BJ (cell line): ENCODE measurements at places on chromosomes 7 and 10.

GRCh38 chr7:128170461-128170860 is 70.6 kb upstream of the LEP start:
- no peak for DNase-seq

GRCh38 chr7:155745737-155746136 is 66.5 kb downstream of the SHH start:
- no peak for DNase-seq

DNA sequence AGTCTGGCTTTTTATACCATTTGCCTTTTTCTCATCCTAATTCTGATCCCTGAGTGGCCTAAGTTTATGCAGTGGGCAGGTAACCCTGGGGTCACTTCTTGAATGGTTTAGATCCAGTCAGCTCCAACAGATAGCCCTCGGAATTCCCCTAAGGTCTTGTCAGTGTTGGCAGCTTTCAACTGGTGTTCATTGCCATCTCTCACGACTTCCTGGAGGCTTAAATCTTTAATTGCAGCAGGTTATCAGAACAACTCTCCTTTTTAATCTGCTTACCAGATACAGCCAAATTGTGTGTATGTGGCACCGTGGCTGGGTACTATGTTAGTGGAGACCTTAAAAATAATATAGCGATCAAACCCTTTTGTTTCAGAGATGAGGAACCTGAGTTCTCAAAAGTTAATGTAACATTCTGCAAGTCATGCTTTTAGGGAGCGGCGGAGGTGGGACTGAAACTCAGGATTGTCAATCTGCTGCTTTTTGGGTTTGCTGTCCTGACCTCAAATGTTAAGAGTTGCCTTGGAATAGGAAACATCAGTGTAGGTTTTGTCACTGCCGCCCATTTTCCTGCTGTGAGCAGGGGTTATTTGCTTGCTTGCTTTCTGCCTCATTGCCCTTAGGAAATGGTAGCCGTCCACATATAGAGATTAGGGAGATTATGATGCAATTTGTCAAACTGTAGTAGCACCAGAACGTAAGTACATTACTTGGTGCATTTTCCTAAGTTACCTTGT is 818 bp downstream of the DLD start:
- DNase-seq, result no peak

GRCh38 chr10:13296476-13296875 is 3.4 kb downstream of the PHYH start:
- no peak for DNase-seq

- peak; percentile 86 for DNase-seq
Measured at GRCh38 chr7:94374721-94375566, 19.8 kb upstream of the COL1A2 start.

- DNase-seq, result no peak
Measured at GRCh38 chr7:115094163-115094562, 172.3 kb downstream of the MDFIC start.

DNA sequence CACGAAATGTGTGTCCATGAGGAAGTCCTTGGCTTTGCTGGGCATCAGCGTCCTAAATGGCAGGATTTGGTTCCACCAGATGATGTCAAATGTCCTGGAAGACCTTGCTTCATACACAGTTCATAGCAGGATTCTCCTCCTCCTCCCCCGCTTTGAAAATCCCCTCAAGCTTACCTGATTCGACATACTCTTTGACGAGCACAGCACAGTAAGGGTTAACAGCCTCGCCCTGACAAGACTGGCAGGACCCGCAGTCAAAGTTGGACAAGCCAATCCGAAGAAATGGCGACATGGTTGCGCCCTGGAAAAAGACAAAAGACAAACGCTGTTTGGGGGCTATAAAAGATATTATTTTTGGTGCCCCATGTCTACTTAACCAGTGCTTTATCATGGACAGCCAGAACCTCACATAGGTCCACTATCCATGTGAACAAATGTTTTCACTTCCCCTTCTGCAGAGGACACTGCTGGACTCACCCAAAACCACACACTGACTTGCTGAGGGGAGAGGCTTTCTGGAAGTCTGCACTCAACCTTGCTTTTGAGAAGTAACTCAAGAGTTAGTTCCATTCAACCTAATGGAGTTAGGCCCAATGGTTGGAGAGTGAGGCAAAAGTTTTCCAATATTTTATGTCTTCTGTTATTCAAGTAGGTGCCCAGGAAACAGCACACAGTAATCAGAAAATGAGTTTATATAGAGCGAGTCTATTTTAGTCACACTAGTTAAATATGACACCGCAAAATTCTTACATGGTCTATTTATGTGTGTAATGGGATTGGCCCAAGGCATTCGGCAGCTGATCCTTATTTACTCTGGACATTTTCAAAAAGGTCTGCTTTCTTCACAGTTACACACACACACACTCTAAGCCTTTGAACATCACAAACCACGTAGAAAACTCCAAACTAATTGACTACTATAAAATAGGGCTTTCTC is 65.0 kb downstream of the PRKCQ start:
- DNase-seq, result no peak

DNA sequence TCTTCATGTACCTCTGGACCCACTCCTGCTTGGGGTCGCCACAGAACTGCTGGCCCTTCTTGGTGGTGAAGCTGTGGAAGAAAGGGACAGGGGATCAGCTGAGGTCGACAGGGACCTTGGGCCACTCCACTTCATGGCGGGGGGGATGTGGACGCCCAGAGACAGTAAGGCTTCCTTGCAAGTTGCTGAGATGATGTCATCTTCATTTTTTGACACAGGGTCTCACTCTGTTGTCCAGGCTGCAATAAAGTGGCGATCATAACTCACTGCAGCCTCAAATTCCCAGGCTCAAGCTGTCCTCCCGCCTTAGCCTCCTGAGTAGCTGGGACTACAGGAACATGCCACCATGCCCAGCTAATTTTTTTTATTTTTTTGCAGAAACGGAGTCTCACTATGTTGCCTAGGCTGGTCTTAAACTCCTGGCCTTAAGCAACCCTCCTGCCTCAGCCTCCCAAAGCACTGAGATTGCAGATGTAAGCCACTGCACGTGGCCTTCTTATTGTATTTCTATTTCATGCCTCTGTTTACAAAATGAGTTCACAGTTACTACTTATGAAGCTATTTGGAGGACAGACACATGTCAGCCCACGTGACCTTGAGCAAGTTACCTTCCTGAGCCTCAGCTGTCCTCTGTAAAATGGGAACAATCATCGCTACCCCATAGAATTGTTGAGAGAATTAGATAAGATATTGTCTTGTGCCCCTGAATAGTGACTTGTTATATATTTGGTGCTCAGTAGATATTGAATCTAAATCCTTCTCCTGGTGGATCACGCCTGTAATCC is 1.5 kb downstream of the CCL24 start:
- no peak for DNase-seq

- DNase-seq, result no peak
Measured at GRCh38 chr10:12797471-12798262, 203.8 kb downstream of the CCDC3 start.

DNA sequence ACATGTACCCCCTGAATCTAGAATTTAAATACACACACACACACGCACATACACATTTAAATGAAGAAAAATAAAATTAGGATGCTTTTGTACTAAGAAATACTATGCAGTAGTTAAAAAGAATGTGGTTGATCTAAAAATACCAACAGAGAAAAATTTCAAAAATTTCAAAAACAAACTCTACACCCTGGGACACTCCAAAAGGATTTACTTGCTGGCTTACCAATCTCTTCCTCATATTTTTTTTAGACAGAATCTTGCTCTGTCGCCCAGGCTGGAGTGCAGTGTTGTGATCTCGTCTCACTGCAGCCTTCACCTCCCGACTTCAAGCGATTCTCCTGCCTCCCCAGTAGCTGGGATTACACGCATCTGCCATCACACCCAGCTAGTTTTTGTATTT is 80.9 kb downstream of the HIP1 start:
- no peak for DNase-seq

- no peak for DNase-seq
Measured at GRCh38 chr7:116100626-116101025, 70.1 kb upstream of the TFEC start.

DNA sequence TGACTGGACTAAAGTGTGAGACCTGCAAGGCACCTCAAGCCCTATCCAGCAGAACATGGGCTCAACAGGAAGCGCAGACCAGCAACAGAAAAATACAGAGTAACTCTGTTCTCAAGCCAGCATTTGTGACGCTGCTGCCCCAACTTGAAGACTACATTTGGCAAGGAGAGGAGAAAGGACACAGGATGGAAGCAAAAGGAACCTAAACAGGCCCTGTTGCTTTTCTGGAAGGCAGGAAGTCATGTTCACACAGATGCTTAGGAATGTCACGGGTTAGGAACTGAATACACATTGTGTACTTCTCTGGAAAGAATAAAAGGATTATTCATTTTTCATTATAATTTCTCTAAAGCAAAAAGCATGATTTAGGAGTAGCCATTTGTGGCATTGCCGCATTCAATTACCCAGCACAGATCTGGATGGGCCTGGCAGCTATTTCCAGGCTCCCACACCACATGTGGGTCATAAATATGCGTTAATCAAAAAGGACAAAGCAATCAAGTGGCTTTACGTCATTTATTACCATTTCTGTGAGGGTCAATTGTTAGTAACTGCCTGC is 19.8 kb upstream of the TOMM7 start:
- DNase-seq, result no peak

DNA sequence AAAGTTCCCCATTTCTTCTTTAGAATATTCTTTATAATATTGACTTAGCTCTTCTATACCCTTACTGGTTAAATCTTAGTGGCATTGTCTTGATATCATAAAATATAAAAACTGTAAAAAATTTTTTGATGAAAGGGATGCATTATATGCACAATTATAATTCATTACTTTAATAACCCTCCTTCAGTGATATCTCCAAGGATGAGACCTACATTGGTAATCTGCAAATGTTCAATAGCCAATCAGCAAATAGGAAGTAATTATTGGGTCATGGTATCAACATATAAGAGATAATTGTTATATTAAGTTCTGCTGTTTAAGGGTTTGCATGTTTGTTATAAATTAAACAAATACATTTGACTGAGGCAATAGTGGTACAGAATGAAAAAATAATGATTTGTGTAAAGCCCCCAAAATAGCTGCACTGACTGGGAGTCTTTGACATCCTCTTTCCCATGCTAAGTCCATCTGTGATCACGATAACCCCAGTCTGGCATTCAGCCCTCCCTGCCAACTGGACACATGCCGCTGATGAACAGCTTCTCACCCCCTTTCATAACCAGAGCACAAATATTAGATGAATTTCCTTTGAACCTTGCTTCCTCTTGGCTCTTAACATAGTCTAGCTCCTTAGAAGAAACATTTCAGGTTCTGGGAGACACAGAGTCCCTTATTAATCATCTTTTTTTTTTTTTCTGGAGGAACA is 169.5 kb downstream of the CPED1 start:
- DNase-seq, result no peak

GRCh38 chr7:152641384-152641783 is 34.6 kb downstream of the XRCC2 start:
- no peak for DNase-seq

GRCh38 chr7:110786328-110786965 is 304.5 kb upstream of the LRRN3 start:
- no peak for DNase-seq
